ENCODE measurements at places on chromosomes 4 and X. TPM values are rescaled to one million over a fixed set of nuclear protein-coding genes. Genes with fewer than 3 reads are reported as not detected.

The KCNE5 gene
- total RNA-seq: 0.13 TPM

The FAM9C gene
- total RNA-seq: not detected

The ITIH6 gene
- not detected for total RNA-seq

The CRMP1 gene
- 0.04 TPM for total RNA-seq

The VGLL1 gene
- not detected for total RNA-seq

The SPRY1 gene
- 33.1 TPM for total RNA-seq

The STK32B gene
- 16.8 TPM for total RNA-seq

The NAA11 gene
- not detected for total RNA-seq

The GPC3 gene
- not detected for total RNA-seq

The SLC34A2 gene
- total RNA-seq: not detected

The CDX4 gene
- not detected for total RNA-seq

The SORCS2 gene
- total RNA-seq: not detected

The AWAT2 gene
- 0.07 TPM for total RNA-seq

The GPR143 gene
- total RNA-seq: 3.1 TPM

The MAOA gene
- total RNA-seq: 120 TPM

The VCX3B gene
- total RNA-seq: not detected

The MUC7 gene
- not detected for total RNA-seq

The CFAP47 gene
- total RNA-seq: not detected

The GAB1 gene
- total RNA-seq: 16.5 TPM

The PHEX gene
- 1.1 TPM for total RNA-seq

The GRIA2 gene
- not detected for total RNA-seq

The RAB39B gene
- 0.07 TPM for total RNA-seq

The DGKK gene
- not detected for total RNA-seq

The ELF2 gene
- total RNA-seq: 36.5 TPM

The SEPTIN6 gene
- total RNA-seq: 16.1 TPM

The HS3ST1 gene
- total RNA-seq: 5.3 TPM

The TAF1 gene
- total RNA-seq: 43.0 TPM

The RASL11B gene
- total RNA-seq: 0.11 TPM

The PABPC5 gene
- total RNA-seq: 2.0 TPM

The UGT2B11 gene
- not detected for total RNA-seq
